NCI-H146 (cell line): ENCODE measurements at places on chromosomes 6 and 20.
A peak's percentile ranks its signal among the peaks of the same experiment; 100 is the strongest.

- no peak for DNase-seq
These were observed 14.5 kb downstream of the TFAP2A start for GRCh38 chr6:10400330-10400729.

DNA sequence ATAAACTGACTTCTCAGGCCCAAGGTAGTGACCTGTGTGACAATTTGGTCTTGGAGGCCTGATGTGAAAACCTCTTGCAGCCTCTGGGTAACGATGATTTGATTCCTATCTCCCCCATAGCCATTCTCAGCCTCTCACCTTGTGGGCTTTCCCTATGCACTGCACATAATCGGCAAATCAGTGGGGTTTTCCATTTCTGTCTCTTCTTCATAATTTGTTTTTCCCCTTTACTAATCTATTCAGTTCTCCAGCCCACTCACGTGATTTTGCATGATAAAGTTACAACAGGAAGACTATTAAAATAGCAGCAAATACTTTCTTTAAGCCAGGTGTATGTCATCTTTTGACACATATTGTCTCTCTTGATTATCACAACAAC, 893.7 kb downstream of the TFAP2A start:
- DNase-seq = no peak

GRCh38 chr20:14716351-14716801, 379.0 kb upstream of the FLRT3 start:
- no peak for DNase-seq

DNA sequence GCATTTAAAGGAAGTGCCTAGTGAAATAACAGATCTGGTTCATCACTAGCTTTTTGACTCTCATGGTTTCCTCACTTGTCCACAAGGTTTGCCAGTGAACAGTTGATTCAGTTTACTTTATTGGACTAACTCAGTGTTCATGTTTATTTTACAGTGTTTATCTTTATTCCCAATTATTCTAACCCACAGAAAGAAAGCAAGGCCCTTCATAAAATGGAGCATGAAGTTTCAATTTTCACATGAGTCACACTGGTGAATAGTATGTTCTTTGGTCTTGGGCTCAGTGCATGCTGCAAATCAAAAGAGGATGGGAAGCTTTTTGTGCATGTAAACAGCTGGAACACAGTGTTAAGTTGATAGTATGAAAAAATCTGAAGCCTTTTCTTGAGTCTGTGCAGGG, 217.6 kb upstream of the HDDC2 start:
- no peak for DNase-seq

DNA sequence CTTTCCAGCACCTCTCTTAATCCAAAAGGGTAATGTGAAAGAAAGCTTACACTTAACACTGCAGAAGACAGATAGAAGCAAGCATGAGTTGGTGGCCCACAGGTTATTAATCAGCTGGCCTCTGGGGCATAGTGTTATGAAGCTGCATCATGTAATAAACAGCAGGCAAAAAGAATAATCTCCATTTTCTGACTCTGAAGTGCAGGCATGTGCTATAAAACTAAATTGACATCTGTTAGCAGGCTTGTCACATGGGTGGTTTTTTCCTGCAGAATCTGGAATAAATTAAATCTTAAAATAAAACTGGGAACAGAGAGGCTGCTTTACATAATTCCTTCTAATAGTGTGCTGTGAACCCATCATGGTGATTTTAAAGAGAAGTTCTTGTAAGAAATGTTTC, 73.3 kb downstream of the METTL24 start:
- no peak for DNase-seq

DNA sequence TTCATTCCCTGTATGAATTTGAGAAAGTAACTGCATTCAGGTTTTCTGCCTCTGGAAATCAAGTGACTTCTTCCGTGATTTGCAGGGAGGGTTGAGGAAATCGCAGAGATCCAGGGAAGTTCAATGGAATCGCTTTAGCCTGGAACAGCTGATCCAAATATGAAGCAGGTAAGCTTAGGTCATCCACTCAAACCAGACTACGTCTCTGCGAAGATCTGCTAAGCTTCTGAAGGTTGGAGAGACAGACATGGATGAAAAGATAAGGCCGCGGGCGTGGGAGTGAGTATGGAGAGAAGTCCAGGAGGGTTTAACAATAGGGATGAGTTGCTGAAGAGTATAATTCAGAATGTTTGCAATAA, 34.2 kb upstream of the BTN3A2 start:
- peak; percentile 67 for DNase-seq
